Fibroblast of the aortic adventitia (primary cell): ENCODE measurements at places on chromosomes 7 and 10. TPM values are rescaled to one million over a fixed set of nuclear protein-coding genes. Genes with fewer than 3 reads are reported as not detected.
A peak's percentile ranks its signal among the peaks of the same experiment; 100 is the strongest.

DNA sequence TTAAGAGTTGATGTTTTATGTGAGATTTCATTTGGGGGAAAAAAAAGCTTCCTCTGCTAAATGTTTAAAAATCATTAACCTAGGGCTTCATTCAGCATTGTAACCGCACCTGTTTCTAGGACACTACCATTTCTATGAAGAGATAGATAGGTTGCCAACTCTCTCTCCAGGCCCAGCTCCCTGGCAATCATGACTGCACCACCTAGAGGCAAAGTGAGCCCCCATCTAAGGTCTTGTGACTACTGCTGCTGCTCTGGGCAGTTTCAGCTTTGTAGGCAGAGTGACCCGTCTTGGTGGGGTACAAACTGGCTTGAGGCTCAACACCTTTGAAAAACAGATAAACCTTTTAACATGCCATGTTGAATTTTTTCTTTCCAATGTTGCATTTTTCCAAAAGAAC is 27.3 kb upstream of the MRC1 start:
- no peak for DNase-seq

DNA sequence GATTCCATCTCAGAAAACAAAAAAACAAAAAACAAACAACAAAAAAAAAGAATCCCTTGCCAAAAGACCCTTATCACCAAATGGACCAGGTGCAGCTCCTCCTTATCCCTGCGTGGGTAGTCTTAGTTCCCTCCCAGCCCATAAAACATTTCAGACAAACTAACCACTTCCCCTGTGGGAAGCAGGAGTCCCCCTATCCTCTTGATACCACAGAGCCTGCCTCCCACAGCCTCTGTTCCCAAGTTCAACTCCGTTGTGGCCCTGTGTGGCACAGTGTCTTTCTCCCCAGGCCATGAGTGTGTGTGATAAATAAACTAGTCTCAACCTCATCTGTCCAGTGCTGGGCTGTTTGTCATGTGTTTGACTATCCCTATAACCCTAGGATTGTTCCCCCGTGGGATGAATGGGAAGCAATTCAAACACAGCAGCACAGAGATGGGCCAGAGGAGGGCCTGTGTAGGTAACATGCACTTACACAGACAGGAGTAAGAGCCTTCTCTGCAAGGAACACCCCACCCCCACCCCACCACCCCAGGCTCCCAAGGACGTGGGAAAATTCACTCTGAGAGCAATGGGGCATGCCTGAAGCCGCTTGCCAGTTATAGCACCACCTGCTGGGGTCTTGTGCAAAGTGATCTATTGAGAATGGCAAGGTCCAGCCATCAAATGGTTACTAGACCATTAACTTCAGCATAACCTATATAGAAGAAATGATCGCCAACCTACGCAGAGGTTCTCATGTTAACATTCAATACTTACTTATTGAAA is 147.1 kb upstream of the GHITM start:
- no peak for DNase-seq

DNA sequence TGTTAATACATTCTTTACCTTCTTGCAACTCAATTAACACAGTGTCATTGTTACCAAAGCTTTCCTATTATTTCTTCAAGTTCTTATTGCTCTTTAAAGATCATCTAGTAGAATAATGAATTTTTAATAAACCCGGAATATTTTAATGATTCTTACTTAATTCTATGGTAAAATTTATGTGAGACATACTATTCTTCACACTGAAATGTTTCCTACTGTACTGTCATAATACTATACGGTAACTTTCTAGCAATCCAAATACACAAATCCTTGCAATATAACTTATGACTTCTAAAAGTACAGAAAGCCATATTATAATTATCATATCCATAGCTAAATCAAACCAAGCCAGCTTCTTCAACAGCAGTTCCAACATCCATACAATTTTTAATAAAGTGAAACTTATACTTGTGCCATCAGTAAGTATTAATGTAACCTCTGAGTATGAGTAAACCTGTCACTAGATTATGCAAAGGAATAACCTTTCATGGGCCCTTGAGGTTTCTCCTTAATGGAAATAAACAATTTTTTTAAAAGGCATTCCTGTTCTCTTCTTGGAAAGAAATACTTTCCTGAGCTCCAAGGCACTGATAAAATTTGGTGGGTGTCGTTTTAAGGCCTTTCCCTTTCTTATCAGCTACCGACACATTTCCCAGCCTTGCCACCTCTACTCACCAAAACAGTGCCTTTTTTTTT is 87.4 kb downstream of the IMMP2L start:
- no peak for DNase-seq

DNA sequence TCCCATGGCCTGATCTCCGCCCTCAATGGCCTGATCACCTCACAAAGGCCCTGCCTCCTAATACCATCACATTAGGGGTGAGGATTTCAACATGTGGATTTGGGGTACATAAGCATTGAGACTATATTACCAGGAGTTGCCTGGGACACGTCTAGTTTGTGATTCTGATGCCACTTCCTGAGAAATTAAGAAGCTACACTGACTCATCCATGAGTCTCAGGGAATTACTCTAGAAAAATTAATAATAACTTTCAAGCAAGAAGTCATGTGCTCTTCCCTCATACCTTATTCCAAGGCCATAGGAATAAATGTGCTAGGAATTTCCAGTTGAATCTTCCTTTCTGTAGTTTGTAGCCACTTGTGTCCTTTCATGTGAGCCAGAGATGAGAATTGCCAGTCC is 519.3 kb upstream of the MKI67 start:
- no peak for DNase-seq

DNA sequence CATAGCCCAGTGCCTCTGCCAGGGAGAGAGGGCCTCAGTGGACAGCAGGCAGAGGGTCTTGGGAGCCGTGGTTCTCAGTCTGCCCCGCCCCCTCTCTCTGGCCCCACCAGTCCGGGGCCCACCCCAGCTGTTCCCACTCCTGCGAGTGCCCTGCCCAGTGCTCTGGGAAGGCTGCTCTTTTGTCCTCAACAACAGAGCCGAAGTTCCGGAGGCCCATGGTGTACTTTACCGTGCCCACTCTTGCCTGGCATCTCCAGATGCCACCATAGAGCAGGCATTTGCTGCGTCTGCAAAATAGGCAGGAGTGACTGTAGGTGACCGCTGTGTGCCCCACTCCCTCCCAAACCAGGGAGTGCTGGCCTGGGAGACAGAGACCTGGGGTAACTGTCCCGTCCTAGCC is 29.3 kb upstream of the PCBD1 start:
- DNase-seq: no peak

GRCh38 chr7:47581804-47582763 is at the start of gene TNS3:
Gene TNS3 (minus strand): TSS chr7:47582111. CDS start chr7:47439636, 142,475 bp downstream.
- DNase-seq: peak; percentile 43

DNA sequence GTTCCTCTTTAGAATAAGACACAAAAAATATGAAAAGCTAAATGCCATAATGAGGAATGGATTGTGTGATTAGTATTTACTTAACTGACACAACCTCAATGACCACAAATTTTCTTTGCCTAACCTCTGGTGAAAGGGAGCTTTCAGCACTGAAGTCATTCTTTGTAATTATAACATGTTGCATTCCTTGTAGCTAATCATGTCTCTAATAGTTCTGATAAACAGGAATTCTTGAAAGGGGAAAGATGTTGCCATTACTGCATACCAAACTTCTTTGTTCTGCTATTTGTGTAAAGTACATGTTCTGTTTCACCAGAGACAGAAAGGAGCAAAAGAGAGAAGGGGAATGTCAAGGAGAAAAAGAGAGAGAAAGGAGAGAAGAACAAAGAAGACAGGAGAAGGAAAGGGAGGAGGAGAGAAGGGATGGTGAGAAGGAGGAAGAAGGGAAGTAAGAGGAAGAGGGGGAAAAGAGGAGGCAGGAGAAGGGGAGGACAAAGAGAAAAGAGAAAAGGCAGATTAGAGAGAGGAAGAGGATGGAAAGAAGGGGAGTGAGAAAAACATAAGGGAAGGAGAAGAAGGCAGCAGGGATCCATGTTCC is 120.9 kb downstream of the SEMA3D start:
- peak; percentile 51 for DNase-seq

Gene NACAD
- 3.6 and 5.5 TPM in 2 replicates for total RNA-seq

DNA sequence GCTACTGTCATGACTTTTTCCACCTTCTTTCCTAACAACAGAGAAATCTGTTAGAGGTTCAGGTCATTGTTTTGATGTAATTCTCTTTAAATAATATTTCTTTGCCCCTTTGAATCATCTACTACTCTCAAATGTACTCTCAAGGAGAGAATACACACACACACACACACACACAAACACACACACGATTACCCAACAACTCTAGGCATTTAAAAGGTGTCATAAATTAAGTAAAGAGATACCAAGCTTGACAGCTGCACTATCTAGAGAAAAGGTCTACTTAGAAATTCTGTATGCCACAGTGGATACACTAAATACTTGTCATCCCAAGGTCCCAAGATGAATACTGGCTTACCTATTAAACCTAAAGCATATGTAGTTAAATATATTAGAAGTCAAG is 4.8 kb downstream of the PANK1 start:
- DNase-seq: no peak

DNA sequence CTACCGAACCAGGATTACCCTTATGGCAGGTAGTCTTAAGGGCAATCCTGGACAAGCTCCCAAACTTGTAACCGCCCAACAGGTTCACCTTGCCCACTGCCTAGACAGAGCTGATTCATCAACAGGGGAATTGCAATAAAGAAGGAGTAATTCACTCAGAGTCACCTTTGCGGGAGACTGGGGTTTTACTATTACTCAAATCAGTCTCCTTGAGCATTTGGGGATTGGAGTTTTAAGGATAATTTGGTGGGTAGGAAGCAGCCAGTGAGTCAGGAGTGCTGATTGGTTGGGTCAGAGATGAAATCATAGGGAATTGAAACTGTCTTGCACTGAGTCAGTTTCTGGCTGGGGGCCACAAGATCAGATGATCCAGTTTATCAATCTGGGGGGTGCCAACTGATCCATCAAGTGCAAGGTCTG is 25.3 kb downstream of the HK1 start:
- DNase-seq: peak; percentile 56

GRCh38 chr10:9450801-9451200 is 1396.3 kb downstream of the GATA3 start:
- no peak for DNase-seq

Gene SEMA3C
- total RNA-seq: 208 and 319 TPM in 2 replicates

Gene CRHR2
- not detected in 2 replicates for total RNA-seq

Gene CTBP2
- total RNA-seq: 37.9 and 45.4 TPM in 2 replicates

Gene PIK3CG
- total RNA-seq: 0.08 TPM in 1 of 2 replicates, not detected in the other

Gene SORCS3
- 0.16 and 0.27 TPM in 2 replicates for total RNA-seq

DNA sequence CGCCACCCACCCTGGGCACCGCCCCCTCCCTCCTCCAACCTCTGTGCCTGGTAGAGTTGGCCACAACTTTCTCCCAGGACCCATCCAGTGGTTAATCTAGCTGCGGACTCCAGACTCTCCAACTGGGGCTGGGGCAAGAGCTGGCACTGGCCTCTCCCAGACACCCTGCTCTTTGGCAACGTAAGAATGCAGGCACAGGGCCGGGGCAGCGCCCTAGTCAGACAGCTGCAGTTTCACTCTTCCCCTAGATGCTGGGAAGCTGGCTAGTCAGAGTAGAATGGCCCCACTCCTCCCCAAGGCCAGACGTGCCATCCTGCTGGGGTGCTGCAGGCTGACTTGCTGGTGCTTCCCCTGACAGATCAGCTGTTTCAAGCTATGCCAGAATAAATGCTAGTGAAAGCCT is 22.1 kb downstream of the HSPA12A start:
- DNase-seq: no peak

GRCh38 chr7:152617056-152617455 is 58.9 kb downstream of the XRCC2 start:
- DNase-seq: no peak

Gene CYREN
- total RNA-seq: 23.5 and 46.4 TPM in 2 replicates

GRCh38 chr10:88347022-88347421 is 236.1 kb downstream of the RNLS start:
- no peak for DNase-seq

DNA sequence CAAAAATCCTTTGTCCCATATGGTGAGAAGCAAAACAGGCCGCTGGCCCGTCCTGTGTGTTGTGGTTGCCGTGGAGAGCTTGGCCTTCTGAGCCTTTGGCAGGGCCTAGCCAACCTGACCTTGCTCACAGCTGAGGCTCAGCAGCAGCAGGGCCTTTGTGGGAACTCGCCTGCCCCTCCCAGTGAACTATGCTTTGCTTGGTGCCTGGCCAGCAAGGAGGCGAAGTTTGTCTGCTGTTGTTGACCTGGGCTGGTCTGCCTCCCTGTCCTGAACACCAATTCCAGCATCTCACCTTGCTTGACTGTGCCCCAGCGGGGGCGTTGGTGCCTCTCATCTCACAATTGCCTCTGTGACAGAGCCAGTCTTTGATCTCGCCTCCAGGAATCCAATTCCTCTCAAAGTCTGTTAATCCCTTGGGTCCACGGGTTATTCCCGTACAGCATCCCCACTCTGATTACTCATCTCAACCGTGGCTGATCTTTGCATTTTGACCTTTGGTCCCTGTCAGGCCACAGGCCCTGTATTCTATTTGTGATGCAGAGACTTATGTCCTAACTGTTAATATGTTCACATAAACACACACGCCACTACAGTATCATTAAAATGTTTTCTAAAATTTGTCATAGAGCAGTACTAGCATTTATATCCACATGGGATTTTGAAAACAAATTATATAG is 22.6 kb downstream of the EPDR1 start:
- peak; percentile 86 for DNase-seq

Gene PKD2L1
- not detected in 2 replicates for total RNA-seq

DNA sequence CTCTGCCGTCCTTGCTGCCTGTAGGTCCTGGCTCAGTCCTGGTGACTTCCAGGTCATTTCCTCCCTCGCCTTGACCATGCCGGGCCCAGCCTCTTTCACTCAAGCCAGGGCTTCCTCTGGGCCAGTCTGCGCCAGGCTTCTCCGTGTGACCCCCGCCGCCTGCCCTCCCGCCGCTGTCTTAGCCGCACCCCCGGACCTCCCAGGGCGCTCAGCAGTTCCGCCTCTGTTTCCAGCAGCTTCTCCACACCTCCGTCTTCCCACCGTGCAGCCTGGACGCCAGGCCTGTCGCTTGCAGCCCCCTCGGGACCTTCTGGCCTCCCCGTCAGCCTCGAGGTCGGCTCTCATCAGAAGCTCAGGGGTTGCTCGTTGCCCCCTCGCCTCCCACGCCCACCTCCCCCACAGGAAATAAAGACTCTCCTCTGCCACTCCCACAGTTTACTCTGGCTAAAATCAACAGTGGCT is 123.0 kb upstream of the FZD8 start:
- DNase-seq: no peak

GRCh38 chr10:3825244-3825643 is 40.2 kb upstream of the KLF6 start:
- DNase-seq: peak; percentile 80

DNA sequence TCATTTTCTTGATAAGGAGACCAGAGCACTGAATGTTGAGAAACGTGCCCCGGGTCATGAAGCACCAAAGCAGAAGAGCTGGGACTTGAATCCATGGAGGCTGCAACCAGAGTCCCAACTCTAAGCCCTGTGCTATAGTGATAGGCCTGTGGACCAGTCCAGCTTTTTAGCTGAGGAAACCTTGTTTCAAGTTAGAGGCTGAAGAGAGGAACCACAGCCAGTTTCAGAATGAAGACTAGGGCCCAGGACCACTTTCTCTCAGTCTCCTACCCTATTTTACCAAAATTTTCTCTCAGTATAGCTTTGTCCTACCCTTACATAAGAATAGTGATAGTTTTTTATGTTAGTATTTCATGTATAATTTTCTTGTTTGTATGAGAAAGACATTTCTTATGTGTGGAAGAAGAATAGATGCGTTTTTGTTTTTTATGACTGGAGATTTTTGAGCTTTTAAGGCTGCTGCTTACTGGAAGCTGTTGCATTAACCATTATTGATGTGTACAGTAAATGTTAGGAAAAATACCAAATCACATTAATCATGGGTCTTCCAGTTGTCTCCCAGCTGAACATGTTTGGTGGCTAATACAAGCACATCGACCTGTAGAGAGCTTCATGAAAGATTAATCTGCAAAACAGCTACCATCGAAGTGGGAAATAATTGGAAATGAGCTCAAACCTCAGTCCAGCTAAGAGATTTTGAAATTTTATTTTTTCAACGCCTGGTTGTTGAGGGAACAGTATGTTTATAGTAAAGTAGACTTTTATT is 45.0 kb upstream of the CSTF2T start:
- DNase-seq: no peak
